Hippocampal formation (tissue), 2 donors: ENCODE measurements at places on chromosomes 7 and 10.

DNA sequence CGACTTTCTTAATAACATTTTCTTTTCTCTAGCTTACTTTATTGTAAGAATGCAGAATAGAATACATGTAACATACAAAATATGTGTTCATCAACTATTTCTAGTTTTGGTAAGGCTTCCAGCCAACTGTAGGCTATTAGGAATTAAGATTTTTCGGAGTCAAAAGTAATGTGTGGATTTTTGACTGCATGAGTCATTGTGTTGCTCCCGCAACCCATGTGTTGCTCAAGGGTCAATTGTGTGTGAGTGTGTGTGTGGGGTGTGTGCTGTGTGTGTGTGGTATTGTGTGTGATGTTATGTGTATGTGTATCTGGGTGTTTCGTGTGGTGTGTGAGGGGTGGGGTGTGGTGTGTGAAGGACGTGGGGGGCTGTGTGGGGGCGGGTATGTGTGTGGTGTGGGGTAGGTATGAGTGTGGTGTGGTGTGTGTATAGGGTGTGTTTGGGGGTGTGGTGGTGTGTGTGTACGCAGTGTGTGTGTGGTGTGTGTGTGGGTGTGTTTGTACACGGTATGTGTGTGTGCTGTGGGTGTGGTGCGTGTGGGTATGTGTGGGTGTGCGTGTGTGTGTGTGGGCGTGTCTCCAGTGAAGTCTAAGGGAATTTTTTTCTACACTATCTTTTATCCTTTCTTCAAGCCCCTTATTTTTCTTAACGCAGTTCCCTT lies 60.5 kb downstream of the RSU1 start:
- DNase-seq = no peak

GRCh38 chr7:131336956-131337355 lies 9.3 kb downstream of the MKLN1 start:
- no peak for DNase-seq

DNA sequence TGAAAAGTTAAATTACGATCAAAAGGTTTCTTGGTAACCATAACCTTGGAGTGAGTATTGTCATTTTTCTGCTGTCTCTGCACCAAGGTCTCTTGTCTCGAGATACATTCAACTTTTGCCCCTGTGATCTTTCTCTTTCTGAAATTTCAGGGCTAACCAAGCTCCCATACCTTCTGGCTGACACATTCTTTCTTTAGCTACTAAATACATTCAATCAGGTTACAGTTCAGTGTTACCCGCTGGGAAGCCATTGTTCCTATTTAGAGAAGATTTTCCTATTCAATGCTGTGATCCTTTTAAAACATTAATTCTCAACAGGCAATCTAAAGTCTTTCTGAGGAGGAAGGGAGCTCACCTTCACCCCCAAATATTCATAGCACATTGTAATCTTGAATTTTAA lies 22.9 kb upstream of the DMTF1 start:
- no peak for DNase-seq

GRCh38 chr7:86939197-86939814 lies 120.1 kb downstream of the ELAPOR2 start:
- peak; percentile 66 for DNase-seq

GRCh38 chr7:143305423-143306070 lies 10.4 kb upstream of the CLCN1 start:
- peak; percentile 50 for DNase-seq
